Lower lobe of right lung (tissue), 2 donors: ENCODE measurements at places on chromosomes 2 and 18. TPM values are rescaled to one million over a fixed set of nuclear protein-coding genes. Genes with fewer than 3 reads are reported as not detected.

Gene ATP6V1C2
- 1.7 TPM for total RNA-seq

Gene RRM2
- total RNA-seq = 8.4 TPM

Gene CASP10
- total RNA-seq = 26.7 TPM

Gene TUBA4B
- 3.5 TPM for total RNA-seq

Gene DCDC2C
- total RNA-seq = not detected

Gene VWC2L
- not detected for total RNA-seq

Gene PRSS56
- total RNA-seq = not detected

Gene PFN4
- 1.7 TPM for total RNA-seq

Gene INPP5D
- total RNA-seq = 32.0 TPM

Gene GALR1
- total RNA-seq = not detected

Gene ERBB4
- total RNA-seq = 25.3 TPM

Gene FBLN7
- total RNA-seq = 2.0 TPM

Gene REG3A
- total RNA-seq = not detected

Gene TMEM17
- total RNA-seq = 1.8 TPM

Gene ABCB11
- 0.32 TPM for total RNA-seq

Gene ROCK1
- total RNA-seq = 67.0 TPM

Gene CFAP53
- 3.7 TPM for total RNA-seq

Gene ZSWIM2
- total RNA-seq = not detected

Gene RAD51AP2
- not detected for total RNA-seq

Gene GPR45
- total RNA-seq = not detected

Gene DNAJC5G
- not detected for total RNA-seq

Gene SFT2D3
- total RNA-seq = 7.4 TPM

Gene FSIP2
- 0.27 TPM for total RNA-seq

Gene KCNS3
- 28.7 TPM for total RNA-seq

Gene PID1
- 48.0 TPM for total RNA-seq

Gene TRIM54
- total RNA-seq = not detected

Gene ALPI
- total RNA-seq = not detected

Gene AQP4
- 301 TPM for total RNA-seq

Gene CRYBA2
- not detected for total RNA-seq

Gene RND3
- total RNA-seq = 20.8 TPM

Gene CNDP1
- not detected for total RNA-seq

Gene GKN2
- 53.3 TPM for total RNA-seq

Gene CDKL4
- 1.7 TPM for total RNA-seq

Gene SCTR
- total RNA-seq = 13.2 TPM

Gene IL1RL2
- not detected for total RNA-seq

Gene RUFY4
- total RNA-seq = not detected

Gene AAK1
- 73.3 TPM for total RNA-seq

Gene SERPINB4
- not detected for total RNA-seq

Gene KRTCAP3
- total RNA-seq = 18.8 TPM

Gene RGPD3
- total RNA-seq = 0.21 TPM

Gene TEKT4
- total RNA-seq = 3.4 TPM

Gene IL1F10
- not detected for total RNA-seq

Gene WDR54
- 14.5 TPM for total RNA-seq

Gene ASNSD1
- total RNA-seq = 29.1 TPM

Gene CFAP210
- 0.95 TPM for total RNA-seq

Gene COL6A3
- 114 TPM for total RNA-seq
